ENCODE measurements at places on chromosomes 11 and 22. TPM values are rescaled to one million over a fixed set of nuclear protein-coding genes. Genes with fewer than 3 reads are reported as not detected.

GRCh38 chr22:47452184-47452583 lies 689.7 kb downstream of the TBC1D22A start:
- no peak overlapping the region for H3K27ac ChIP-seq
- H3K36me3 ChIP-seq: no peaks in the 10 kb centered on the region
- H3K4me1 ChIP-seq: no peaks in the 10 kb centered on the region
- no peak overlapping the region for H3K4me3 ChIP-seq
- no peaks in the 10 kb centered on the region for H3K27me3 ChIP-seq

- H3K27me3 ChIP-seq: no peaks in the 10 kb centered on the region
- no peaks in the 10 kb centered on the region for H3K36me3 ChIP-seq
- no peak for DNase-seq
- H3K4me3 ChIP-seq: no peak overlapping the region
- no peak overlapping the region for H3K27ac ChIP-seq
These were observed 182.8 kb downstream of the KIRREL3 start for GRCh38 chr11:126817523-126818450.

- no peak overlapping the region for H3K4me3 ChIP-seq
- H3K27ac ChIP-seq: no peak overlapping the region
- H3K27me3 ChIP-seq: no peaks in the 10 kb centered on the region
These were observed 123.0 kb downstream of the TRIM44 start for GRCh38 chr11:35785287-35786167.

DNA sequence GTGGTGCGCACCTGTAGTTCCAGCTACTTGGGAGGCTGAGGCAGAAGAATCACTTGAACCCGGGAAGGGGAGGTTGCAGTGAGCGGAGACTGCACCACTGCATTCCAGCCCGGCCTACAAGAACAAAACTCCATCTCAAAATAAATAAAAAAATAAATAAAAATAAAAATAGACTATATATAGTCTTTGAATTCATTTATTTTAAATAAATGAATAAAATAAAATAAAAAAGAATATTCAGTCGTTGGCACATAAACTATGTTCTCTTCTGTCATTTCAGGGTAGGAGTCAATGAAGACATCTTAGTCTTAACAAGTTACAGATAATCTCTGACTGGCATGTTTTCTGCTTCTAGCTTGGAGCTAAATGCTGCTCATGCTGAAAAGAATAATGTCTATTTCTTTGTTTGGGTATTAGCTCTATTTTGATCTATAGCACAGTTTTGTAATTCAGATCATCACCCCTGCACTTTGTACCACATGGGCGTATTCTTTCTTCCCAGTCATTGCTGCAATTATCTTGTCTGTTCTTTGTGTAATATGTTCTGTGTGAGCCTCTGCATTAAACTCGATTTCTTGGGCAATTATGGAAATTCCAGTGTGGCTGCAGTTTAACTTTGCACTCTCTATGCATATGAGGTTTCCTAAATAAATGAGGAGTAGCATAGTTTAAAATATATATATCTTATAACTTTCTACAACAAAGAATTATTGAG lies 1.4 kb upstream of the MS4A14 start:
- no peaks in the 10 kb centered on the region for H3K27me3 ChIP-seq
- DNase-seq: no peak
- no peak overlapping the region for H3K27ac ChIP-seq

DNA sequence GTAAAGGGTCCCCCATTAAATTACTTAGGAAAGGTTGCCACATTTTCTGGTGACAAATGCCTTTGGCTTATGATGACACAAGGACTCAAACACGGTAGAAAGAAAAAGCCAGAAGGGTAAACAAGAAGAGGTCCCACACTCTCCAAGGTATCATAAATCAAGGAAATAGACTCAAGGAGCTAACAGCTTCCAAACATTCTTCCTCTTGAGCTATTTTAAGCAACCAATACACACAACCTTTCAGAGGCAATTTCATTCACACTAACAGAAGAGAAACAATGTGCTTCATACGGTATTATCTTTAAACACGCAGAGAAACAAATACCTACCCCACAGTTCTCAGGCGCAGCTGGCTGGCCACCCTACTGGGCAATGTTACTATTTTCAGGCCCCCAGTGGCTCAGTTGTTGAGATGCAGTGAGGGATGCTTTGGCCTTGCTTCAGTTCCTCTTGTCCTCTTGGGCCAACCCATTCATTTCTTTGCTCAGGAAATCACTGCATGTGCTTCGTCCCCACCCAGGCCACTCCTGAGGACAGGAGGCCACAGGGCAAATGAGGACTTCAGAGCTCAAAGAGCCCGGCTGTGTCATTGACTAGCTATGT lies 15.8 kb downstream of the ABTB2 start:
- no peak overlapping the region for H3K27ac ChIP-seq
- H3K36me3 ChIP-seq: peaks cover 10% of the 10 kb centered on the region
- no peak for DNase-seq
- H3K27me3 ChIP-seq: no peaks in the 10 kb centered on the region

SCUBE2 gene
- total RNA-seq: not detected

DDTL gene
- 3.1 TPM for total RNA-seq

MOV10L1 gene
- total RNA-seq: not detected
